Stimulated activated CD8-positive, alpha-beta memory T cell treated with anti-CD3 and anti-CD28 coated beads, Interleukin-15, amount 100 ng/mL, for 24 hours (primary cell): ENCODE measurements at places on chromosomes 1 and 21.

GRCh38 chr1:185170291-185170848, 13.4 kb downstream of the SWT1 start:
- DNase-seq: no peak

DNA sequence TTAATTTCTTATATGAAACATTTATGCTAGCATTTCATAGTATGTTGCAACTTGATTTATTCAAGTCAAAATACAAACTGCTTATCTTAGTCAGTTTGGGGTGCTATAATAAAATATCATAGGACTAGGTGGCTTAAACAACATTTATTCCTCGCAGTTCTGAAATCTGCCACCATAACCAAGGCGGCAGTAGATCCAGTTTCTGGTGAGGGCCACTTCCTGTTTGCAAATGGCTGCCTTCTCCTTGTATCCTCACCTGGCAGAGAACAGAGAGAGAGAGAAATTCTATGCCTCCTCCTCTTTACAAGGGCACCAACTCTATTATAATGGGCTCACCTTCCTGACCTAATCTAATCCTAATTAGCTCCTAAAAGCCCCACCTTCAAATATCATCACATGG, 76.1 kb upstream of the RGS2 start:
- DNase-seq: no peak

GRCh38 chr1:110672753-110673108, 2.0 kb downstream of the KCNA3 start:
- DNase-seq: no peak

GRCh38 chr1:3900969-3901529, 977 bp upstream of the C1orf174 start:
- peak; percentile 71 for DNase-seq

DNA sequence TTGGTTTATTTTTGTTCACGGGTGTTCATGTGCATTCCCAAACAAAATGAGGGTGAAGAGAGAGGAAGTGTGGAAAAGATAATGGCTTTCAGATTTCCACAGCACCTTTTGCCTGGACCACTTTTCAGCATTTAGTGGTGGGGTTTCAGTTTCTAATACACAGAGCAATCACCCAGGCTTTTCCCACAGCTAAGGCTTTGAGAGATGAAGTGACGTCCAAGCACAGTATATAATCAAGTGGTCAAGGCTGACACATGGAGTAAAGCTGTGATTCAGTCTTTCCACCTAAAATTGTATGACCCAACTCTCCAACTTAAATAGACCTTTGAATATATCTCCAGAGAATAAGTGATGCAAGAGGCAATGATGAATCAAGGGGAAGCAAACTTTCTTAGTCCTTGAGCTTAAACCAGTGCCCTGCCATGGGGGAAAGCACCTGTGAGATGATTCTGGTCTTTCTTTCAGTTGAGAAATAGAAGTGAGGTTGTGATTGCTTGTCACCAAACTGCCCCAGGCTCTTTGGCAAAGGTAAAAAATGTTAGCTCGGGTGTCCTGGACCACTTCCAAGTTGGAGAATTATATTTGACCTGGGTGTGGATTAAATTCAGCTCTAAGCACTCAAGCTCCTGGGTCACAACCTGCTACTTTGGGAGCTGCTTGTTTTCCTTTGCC, 2.4 kb upstream of the PIK3R3 start:
- no peak for DNase-seq

DNA sequence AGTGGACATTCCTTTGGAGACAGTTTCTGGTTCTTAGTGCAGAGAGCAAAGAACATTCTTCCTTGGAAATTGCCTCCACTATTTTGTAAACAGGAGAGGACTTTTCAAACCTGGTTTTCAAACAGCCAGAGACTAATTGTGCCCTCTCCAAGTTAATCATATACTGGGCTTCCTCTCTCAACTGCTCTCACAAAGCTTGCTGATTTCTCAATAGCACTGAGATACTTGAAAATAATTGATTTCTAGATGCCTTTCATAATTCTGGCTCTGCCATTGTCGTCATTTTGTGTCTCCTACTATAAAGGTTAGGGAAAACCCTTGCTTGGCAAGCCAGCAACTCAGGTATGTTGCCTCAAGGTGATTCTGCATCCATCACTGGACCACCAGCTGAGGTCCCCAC, 56.0 kb downstream of the KCNJ15 start:
- DNase-seq: no peak

DNA sequence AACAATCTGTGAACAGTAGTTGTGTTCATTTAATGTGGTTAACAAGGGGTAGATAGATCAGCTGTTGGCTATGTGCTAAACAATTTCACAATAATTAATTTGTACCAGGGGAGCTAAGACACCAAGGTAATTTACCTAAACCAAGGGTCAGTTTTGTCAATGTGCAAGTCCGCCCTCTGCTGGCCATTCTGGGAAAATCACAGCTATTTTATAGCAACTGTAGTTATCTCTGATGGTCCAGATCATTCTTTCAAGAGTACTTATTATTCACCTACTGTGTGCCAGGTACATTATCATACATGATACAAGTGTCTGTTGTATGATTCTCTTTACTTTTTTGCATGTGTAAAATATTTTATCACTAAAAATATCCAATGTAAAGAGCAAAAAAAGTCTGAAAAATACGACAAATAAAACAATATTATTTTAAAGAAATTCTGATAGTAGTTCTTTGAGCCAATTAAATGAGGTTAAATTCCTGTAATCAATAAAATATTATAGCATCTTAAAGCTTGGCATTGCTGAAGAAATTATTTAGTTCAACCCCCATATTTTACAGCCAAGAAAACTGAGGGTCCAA, 312.3 kb upstream of the FAM78B start:
- peak; percentile 41 for DNase-seq

DNA sequence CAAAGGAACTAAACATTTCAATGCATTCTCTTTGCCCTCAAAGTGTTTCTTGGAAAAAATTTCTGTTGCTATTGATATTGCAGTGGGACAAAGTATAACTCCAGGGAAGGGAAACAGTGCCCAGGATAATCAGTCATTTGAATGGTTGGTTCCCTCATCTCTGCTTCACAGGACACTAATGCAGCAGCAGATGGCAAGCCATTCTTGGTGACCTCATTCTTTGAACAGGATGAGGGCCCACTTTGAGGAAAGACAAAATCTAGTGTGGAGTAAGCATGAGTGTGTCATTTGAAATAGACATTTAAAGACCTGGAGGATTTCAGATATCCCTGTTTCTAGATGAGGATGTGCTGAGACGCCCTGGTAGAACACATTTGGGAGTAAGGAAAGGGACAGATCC, 32.3 kb downstream of the CHRM3 start:
- DNase-seq: no peak

DNA sequence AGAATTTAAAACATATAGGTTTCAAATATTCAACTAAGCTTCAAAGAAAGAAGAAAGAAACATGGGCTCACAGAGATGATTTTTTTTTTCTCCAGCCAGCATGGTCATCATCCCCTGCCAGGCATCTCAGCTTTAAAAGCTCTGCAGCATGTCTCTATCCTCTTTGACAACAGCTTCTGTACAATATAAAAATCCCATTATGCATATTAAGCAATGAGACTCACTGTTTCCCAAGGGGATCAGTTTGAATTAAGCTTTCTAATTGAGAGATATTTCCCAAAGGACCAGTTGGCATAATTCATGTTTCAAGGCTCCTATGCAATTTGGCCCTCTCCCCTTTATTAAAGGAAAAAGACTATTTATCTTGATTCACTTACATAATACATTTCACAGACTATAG, 220.3 kb downstream of the GRIK1 start:
- DNase-seq: no peak

- DNase-seq: no peak
Measured at GRCh38 chr1:167054946-167055630, 35.1 kb downstream of the GPA33 start.

GRCh38 chr1:156804572-156805243, 11.9 kb downstream of the SH2D2A start:
- no peak for DNase-seq

DNA sequence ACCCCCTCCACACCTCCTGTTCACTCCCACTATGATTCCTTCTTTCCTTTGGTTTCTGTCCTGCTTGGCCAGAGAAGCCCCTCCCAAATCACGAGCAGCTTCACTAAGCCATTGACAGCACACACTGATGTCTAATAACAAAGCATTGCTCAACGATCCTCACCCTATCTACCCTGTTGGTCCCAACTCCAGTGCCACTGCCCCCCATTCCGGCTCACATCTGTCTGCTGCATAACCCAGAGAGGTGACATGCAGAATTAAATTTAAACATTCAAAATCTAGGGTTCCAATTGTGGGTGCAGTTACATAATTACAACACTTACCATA, 236.9 kb downstream of the TTLL7 start:
- no peak for DNase-seq

- DNase-seq: no peak
Measured at GRCh38 chr1:14390816-14391215, 207.7 kb upstream of the KAZN start.

GRCh38 chr1:173212952-173213491, 5.9 kb upstream of the TNFSF4 start:
- no peak for DNase-seq

GRCh38 chr1:241640867-241641622, 876 bp upstream of the CHML start:
- DNase-seq: no peak

- no peak for DNase-seq
Measured at GRCh38 chr21:45255381-45256020, 32.2 kb downstream of the POFUT2 start.

DNA sequence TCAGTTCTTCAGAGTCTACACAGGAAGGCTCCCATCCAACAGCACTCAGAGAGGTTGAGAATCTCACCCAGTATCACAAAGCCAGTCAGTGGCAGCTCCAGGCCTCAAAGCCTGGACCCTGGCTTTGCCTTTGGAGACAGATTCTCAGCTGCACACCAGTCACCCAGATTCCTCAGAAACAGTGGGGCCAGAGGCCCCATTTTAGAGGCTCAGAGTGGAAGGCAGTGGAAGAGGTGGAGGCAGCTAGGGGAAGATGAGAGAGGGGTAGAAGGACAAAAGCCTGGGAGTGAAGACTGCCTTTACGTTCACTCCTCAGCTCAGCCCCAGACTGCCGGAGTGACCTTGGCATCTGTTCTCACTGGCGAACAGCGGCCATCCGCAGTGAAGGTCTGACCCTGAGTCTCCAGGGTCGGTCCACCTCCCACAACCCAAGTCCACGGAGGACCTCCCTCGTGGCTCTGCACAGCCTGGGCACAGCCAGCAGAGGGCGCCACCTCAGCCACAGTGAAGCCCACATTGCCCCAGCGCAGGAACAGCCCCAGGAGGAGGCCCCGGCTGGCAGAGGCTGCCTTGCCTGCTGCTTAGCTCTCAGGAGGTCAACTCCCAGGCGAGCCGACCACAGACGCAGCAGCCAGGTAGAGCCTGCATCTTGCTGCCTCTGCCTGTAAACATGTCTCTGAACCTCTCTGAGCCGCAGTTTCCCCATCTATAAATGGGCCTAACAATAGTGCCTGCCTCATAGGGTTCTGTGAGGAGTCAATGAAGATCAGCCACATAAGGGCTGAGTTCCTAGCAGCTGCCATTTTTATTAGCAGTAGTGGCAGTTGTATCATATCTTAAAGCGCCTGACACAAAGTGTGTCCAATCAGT, 5.9 kb upstream of the FNDC5 start:
- DNase-seq: no peak

GRCh38 chr1:241817956-241818612, 29.9 kb upstream of the EXO1 start:
- no peak for DNase-seq

- DNase-seq: no peak
Measured at GRCh38 chr1:197671140-197671539, 104.1 kb downstream of the DENND1B start.

DNA sequence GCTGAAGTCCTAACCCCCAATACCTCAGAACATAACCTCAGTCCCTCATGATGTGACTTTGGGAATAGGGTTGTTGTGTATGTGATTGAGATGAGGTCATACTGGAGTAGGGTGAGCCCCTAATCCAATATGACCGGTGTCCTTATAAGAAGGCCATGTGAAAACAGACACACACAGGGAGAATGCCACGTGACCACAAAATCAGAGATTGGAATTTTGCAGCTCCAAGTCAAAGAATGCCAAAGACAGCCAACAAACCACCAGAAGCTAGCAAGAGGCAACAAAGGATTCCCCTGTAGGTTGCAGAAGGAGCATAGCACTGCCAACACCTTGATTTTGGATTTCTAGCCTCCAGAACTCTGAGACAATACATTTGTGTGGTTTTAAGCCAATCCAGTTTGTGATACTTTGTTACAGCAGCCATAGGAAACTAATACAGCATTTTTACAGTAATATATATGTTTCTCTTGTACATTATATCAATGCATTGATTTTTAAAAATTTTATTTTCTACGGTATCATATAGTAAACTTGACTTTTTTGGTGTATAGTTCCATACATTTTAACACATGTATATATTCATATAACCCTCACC, 5.4 kb downstream of the ZSWIM5 start:
- no peak for DNase-seq

DNA sequence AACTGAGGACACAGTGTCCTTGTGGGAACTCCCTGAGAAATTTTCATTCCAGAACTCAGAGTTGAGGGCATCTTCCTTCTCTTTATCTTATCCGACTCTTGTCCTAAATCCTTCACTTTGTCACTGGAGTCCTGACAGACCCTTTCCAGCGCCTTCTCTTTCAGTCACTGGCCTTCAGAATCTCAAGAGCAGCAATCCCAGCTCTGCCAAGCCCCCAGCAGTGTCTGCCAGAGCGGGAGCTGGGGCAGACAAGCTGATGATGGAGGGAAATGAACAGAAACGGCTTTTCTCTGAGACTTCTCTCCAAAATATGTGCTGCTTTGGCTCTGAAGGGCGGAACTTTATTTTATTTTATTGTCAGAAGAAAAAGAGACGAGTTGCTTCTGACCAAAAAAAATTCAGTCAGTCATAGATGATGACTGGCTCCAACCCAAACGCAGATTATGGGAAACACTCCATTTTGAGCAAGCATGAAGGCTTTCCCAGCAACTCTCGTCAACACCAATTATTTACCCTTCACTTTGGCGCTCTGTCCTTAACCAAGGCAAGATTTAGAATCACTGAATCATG, 32.2 kb downstream of the MIS18A start:
- DNase-seq: no peak

DNA sequence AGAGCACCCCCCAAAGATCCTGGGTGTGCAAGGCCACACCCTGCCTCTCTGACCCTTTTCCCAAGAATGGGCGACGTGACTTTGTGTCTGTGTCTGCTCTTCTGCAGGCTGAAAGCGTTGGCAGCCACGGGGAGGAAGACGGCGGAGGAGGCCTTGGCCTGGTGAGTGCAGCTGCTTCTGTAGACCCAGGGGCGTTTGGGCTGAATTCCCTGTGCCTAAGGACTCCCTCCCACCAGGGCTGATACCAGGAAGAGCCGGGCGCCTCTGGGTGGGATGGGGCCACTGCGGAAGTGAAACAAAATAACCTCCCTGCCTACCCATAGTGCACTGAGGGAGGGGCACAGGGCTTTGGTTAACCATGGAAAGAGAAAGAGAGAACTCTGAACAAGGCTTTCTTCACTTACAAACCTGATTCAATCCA, 2.5 kb downstream of the UBASH3A start:
- DNase-seq: no peak

GRCh38 chr1:116906812-116907211, 2.9 kb upstream of the PTGFRN start:
- no peak for DNase-seq

DNA sequence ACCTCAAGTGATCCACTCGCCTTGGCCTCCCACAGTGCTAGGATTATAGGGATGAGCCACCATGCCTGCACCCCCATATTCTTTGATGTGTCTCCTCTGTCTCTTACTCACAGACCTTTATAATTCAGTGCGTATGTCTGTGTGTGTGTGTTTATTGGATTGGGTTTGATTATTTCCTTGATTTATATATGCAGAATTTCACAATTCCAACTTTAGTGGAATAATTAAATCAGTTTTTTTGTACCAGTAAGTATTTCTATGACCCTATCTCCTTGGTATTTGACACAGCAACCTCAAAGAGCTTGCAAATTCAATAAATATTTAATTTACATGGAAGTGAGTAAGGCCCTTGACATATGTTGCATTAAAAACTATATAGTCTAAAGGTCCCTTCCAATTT, 333.9 kb upstream of the ADAMTS5 start:
- DNase-seq: no peak
